Colonic mucosa (tissue), 4 donors: ENCODE measurements at places on chromosomes 16 and 17. TPM values are rescaled to one million over a fixed set of nuclear protein-coding genes. Genes with fewer than 3 reads are reported as not detected.

DNA sequence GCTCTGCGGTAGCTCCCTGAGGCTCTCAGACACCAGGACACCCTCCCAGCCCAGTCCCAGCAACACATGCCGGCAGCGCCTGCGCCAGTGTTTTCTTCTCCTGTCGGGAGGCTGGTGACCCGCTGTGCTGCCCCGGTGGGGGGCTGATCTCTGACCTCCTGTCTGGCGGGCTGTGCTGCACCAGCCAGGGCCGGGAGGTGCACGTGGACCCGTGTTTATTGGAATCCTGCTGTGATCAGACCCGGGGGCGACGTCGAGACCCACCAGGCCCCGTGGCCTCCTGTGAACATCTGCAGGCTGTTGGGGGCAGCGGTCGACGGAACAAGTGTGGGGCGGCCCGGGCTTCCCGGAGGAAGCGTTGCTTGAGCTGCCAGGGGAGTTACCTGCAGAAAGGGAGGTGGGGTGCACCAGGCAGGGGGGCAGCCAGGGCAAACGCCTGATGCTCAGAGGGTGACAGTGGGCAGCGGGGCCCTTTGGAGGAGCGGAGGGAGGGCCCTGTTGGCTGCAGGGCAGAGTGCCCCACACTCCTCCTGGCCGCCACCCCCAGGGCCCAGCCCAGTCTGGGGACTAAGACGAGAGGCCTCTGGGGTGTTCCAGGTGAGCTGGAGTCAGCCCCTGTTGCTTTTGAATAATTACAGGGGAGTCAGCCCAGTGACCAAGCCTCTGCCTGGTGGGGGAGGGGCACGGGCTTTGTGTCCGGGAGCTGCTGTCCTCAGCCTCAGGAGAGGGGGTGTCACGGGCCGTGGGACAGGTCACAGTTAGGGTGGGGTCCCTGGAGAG, 2.3 kb upstream of the SSTR5 start:
- H3K36me3 ChIP-seq, result no peaks in the 10 kb centered on the region
- no peak overlapping the region for H3K27ac ChIP-seq
- no peak for DNase-seq
- H3K4me3 ChIP-seq, result no peak overlapping the region
- H3K4me1 ChIP-seq, result no peaks in the 10 kb centered on the region

- DNase-seq, result no peak
- H3K27ac ChIP-seq, result no peak overlapping the region
- H3K4me3 ChIP-seq, result no peak overlapping the region
- no peaks in the 10 kb centered on the region for H3K27me3 ChIP-seq
Observed at GRCh38 chr16:1655269-1655807, 22.7 kb upstream of the JPT2 start.

DNA sequence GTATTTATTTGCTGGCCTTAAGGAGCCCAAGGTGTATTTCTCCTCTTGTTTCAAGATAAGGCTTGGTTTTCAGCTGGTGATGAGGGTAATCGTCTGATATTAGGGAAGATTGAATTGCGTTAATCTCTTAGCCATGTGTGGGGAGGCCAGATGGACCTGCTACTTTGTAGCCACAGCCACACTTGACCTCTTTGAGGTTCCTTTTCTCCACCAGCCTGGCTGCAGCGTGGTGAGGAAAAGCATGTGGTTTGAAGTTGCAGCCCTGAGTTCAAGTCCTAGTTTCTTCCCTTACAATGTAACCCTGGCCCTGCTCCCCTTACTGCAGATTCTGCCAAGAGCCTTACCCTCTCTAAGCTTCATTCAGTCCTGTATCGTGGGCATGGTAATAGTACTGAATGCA, 3.1 kb downstream of the MINK1 start:
- H3K36me3 ChIP-seq, result no peaks in the 10 kb centered on the region
- H3K27me3 ChIP-seq, result no peaks in the 10 kb centered on the region
- peaks cover 15% of the 10 kb centered on the region for H3K4me1 ChIP-seq
- H3K4me3 ChIP-seq, result no peak overlapping the region

- H3K4me1 ChIP-seq, result peaks cover 4% of the 10 kb centered on the region
- H3K27ac ChIP-seq, result no peak overlapping the region
- H3K4me3 ChIP-seq, result no peak overlapping the region
- H3K36me3 ChIP-seq, result no peaks in the 10 kb centered on the region
- DNase-seq, result peak; percentile 62
Observed at GRCh38 chr16:85168732-85169256, 56.5 kb upstream of the CIBAR2 start.

DNA sequence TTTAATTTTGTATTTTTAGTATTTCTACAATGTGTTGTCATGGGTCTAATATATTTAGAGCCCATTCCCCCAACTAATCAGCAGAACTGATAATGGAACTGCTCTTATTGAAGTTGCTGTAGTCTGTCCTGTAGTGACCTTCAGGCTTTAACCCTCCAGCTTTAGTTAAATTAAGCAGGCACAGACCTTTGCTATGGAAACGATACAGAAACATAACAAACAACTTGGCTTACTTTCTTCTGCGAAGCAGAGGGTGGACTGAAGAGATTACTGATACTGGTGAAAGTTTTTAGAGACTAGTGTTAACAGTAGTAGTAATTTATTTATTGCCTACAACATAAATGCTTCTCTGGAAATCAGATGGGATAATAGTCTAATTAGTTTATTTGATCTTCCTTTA, 61.4 kb downstream of the NFATC3 start:
- H3K4me3 ChIP-seq, result no peak overlapping the region
- no peak for DNase-seq

- no peak overlapping the region for H3K4me3 ChIP-seq
- H3K36me3 ChIP-seq, result no peaks in the 10 kb centered on the region
- DNase-seq, result peak; percentile 51
- no peak overlapping the region for H3K27ac ChIP-seq
- no peaks in the 10 kb centered on the region for H3K4me1 ChIP-seq
Observed at GRCh38 chr16:84308120-84308519, 13.4 kb downstream of the WFDC1 start.

DNA sequence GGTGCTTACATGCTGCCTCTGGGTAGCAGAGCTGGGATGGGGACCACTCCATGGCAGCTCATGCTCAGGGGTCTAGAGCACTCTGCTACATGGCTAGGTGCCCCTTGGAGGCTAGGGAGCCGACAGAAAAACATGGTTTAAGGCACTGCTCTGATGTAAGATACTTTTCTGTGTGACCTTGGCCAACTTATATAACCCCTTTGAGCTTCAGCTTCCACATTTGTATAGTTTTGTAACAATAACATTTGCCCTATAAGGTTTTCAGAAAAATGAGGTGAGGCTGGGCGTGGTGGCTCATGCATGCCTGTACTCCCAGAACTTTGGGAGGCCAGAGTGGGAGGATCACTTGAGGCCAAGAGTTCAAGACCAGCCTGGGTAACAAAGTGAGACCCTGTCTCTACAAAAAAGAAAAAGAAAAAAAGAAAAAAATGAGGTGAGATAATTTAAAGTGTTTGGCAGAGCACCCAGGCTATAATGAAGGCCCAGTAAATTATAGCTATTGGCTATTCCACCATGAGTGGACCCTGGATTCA, 3.2 kb downstream of the CES4A start:
- H3K4me3 ChIP-seq, result no peak overlapping the region
- H3K36me3 ChIP-seq, result no peaks in the 10 kb centered on the region
- H3K27ac ChIP-seq, result no peak overlapping the region
- no peaks in the 10 kb centered on the region for H3K27me3 ChIP-seq
- no peak for DNase-seq
- H3K4me1 ChIP-seq, result no peaks in the 10 kb centered on the region

- peaks cover 13% of the 10 kb centered on the region for H3K4me1 ChIP-seq
- H3K36me3 ChIP-seq, result no peaks in the 10 kb centered on the region
- peaks cover 54% of the 10 kb centered on the region for H3K27me3 ChIP-seq
- no peak overlapping the region for H3K27ac ChIP-seq
- H3K4me3 ChIP-seq, result no peak overlapping the region
- DNase-seq, result no peak
Observed at GRCh38 chr17:56596691-56597494, 3.4 kb downstream of the NOG start.

GRCh38 chr16:14345512-14346115, 274.5 kb downstream of the MRTFB start:
- no peaks in the 10 kb centered on the region for H3K36me3 ChIP-seq
- no peaks in the 10 kb centered on the region for H3K4me1 ChIP-seq
- H3K4me3 ChIP-seq, result no peak overlapping the region
- DNase-seq, result no peak
- H3K27me3 ChIP-seq, result no peaks in the 10 kb centered on the region
- no peak overlapping the region for H3K27ac ChIP-seq

GRCh38 chr16:63442246-63442645, 1406.0 kb upstream of the CDH8 start:
- H3K27ac ChIP-seq, result no peak overlapping the region
- H3K27me3 ChIP-seq, result no peaks in the 10 kb centered on the region
- no peaks in the 10 kb centered on the region for H3K36me3 ChIP-seq
- no peak for DNase-seq
- no peak overlapping the region for H3K4me3 ChIP-seq
- H3K4me1 ChIP-seq, result no peaks in the 10 kb centered on the region

GRCh38 chr16:85480727-85481101, 132.4 kb upstream of the GSE1 start:
- no peaks in the 10 kb centered on the region for H3K36me3 ChIP-seq
- no peak for DNase-seq
- peak overlapping the region; percentile 17 for H3K27ac ChIP-seq
- no peak overlapping the region for H3K4me3 ChIP-seq
- peaks cover 6% of the 10 kb centered on the region for H3K4me1 ChIP-seq

DNA sequence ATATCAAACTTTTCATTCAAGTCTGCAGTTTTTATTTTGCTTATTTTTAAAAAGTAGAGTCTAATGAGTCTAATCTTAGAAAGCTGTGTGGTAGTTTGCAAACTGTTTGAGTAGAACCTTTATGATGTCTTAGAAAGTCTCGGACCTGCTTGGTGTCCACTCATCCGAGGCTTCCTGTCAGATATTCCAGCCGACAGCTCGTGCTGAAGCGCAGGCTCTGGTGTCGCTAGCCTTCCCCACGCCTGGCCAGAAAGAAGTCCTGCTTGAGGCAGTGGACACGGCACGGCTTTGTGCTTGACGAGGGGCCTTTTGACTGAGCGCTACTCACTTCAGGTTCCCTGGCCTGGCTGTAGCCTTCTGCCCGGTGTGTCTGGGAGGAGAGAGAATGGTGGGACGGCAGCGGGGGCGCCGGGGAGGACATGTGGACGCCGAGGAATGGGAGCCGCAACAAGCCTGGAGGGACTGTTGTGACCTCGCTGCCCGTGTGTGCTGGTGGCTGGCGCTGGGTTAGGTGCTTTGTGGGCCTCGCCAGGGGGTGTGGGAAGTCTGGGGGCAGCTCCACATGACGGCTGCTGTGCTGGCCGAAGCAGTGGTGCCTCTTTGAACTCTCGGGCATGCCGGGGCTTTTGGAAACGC, 33.5 kb downstream of the BANP start:
- H3K4me3 ChIP-seq, result no peak overlapping the region
- H3K4me1 ChIP-seq, result no peaks in the 10 kb centered on the region
- no peak overlapping the region for H3K27ac ChIP-seq

- DNase-seq, result peak; percentile 73
- H3K27me3 ChIP-seq, result peaks cover 4% of the 10 kb centered on the region
- H3K36me3 ChIP-seq, result no peaks in the 10 kb centered on the region
- H3K4me3 ChIP-seq, result peak overlapping the region; percentile 61
- peaks cover 9% of the 10 kb centered on the region for H3K4me1 ChIP-seq
Observed at GRCh38 chr17:6555331-6556120, 829 bp downstream of the PITPNM3 start.

GRCh38 chr17:33126086-33126485, 134.4 kb downstream of the SPACA3 start:
- no peak overlapping the region for H3K4me3 ChIP-seq
- no peak overlapping the region for H3K27ac ChIP-seq
- no peak for DNase-seq
- H3K27me3 ChIP-seq, result no peaks in the 10 kb centered on the region

DNA sequence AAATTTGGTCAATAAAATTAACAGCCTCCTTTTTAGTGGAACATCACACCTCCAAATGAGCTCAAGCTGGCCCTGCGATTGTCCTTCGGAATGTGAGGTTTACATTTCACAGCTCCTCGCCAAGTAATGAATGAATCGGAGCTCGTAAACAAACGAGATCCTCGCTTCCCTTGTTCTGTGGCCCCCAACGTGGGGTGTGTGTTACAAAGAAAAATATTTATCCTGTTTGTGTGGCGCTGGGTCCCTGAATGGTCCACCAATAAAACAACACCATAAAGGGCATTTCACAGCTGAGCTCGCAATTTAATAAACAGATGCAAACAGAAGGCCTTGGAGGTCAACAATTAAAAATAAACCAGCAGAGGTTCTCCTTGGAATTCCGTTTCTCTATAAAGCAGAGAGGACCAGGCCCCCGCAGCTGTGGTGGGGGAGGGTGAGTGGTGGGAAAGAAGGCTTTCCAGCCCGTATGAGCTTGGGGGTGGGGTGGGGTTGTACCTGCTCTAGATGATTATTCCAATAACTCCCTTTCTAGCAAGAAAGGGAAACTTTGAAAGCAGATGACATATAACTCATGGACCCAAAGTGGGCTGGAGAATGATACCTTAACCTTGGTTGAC, 393.9 kb upstream of the SALL1 start:
- no peaks in the 10 kb centered on the region for H3K27me3 ChIP-seq
- H3K4me1 ChIP-seq, result no peaks in the 10 kb centered on the region
- no peak overlapping the region for H3K27ac ChIP-seq
- no peak for DNase-seq
- no peak overlapping the region for H3K4me3 ChIP-seq
- H3K36me3 ChIP-seq, result no peaks in the 10 kb centered on the region

GRCh38 chr16:87945351-87946042, 5.7 kb upstream of the BANP start:
- no peaks in the 10 kb centered on the region for H3K27me3 ChIP-seq
- DNase-seq, result peak; percentile 75
- no peaks in the 10 kb centered on the region for H3K36me3 ChIP-seq

- no peaks in the 10 kb centered on the region for H3K36me3 ChIP-seq
- no peak for DNase-seq
- H3K4me3 ChIP-seq, result no peak overlapping the region
- H3K4me1 ChIP-seq, result no peaks in the 10 kb centered on the region
- no peak overlapping the region for H3K27ac ChIP-seq
- no peaks in the 10 kb centered on the region for H3K27me3 ChIP-seq
Observed at GRCh38 chr17:34845296-34845695, 116.0 kb downstream of the CCT6B start.

Gene MT1M
- total RNA-seq, result 21.2 TPM

Gene GPR139
- total RNA-seq, result not detected

Gene GLIS2
- 0.89 TPM for total RNA-seq

Gene ATP2C2
- total RNA-seq, result 220 TPM

Gene KRT34
- not detected for total RNA-seq

Gene TP53TG3
- not detected for total RNA-seq

Gene LITAFD
- not detected for total RNA-seq

Gene TEX14
- 0.10 TPM for total RNA-seq

Gene SHBG
- 0.64 TPM for total RNA-seq
